B cell (primary cell): ENCODE measurements at places on chromosomes 1 and 21. TPM values are rescaled to one million over a fixed set of nuclear protein-coding genes. Genes with fewer than 3 reads are reported as not detected.

The PPT1 gene
- 32.1 and 38.2 TPM in 2 replicates for total RNA-seq

DNA sequence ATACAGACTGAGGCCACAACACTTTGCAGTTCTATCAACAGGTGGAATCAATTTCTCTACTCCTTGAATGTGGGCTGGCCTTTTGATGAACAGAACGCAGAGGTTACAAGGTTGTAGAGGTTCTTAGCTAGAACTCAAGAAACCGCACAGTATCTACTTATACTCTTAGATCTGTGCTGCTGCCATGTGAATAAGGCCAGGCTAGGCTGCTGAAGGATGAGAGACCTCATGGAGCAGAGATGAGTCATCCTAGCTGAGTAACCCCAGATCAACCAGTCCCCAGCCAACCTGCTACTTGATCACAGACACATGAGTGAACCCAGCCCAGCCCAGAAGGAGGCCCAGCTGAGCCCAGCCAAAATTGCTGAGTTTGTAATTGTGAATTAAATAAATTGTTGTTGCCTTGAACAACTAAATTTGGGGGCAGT is 35.3 kb upstream of the BCAR3 start:
- DNase-seq: no peak

- DNase-seq: peak; percentile 11
These were observed 8.7 kb downstream of the ZC3H12A start for GRCh38 chr1:37482796-37483744.

DNA sequence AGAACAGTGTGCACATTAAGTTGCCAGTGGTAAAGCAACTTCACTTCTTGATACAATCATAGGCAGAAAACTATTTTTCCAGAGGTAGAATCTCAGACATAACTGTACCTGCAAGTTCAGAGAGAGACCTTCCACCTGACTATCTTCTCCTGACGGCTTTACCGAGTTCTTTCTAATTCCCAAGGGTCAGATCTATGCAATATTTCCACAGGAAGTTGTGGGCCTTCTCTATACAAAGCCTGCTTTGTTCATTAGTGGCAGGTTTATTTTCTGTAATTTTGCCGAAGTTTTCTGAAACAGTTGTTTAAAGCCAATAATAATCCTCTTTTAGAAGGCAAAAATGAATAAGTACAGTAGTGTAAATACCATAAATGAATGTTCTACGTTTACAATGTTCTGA is 58.2 kb upstream of the RCC1 start:
- no peak for DNase-seq

GRCh38 chr1:201051399-201051798 is 27.9 kb upstream of the KIF21B start:
- DNase-seq: no peak

DNA sequence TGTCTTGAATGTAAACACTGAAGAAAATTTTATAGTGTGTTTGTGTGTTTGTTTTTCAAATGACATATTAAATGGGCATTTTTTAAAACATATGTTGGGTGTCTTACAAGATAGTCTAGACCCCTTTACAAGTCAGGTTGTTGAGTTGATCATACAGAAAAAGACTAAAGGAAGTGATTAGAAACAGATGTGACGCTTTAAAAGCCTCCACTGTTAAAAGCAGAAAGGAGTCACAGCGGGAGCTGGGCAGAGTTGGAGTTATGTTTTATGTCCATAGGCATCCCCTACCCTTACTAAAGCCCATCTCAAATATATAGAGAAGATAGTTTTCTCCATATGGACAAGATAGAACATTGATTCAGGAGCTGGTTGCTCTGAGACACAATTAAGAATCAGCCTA is 393.9 kb downstream of the PLPP3 start:
- DNase-seq: no peak

The FAM78B gene
- 0.46 and 0.81 TPM in 2 replicates for total RNA-seq

The TBX15 gene
- total RNA-seq: 0.15 and 0.17 TPM in 2 replicates

The INAVA gene
- total RNA-seq: 0.34 TPM in 1 of 2 replicates, not detected in the other

The PTBP2 gene
- 30.5 and 33.6 TPM in 2 replicates for total RNA-seq

DNA sequence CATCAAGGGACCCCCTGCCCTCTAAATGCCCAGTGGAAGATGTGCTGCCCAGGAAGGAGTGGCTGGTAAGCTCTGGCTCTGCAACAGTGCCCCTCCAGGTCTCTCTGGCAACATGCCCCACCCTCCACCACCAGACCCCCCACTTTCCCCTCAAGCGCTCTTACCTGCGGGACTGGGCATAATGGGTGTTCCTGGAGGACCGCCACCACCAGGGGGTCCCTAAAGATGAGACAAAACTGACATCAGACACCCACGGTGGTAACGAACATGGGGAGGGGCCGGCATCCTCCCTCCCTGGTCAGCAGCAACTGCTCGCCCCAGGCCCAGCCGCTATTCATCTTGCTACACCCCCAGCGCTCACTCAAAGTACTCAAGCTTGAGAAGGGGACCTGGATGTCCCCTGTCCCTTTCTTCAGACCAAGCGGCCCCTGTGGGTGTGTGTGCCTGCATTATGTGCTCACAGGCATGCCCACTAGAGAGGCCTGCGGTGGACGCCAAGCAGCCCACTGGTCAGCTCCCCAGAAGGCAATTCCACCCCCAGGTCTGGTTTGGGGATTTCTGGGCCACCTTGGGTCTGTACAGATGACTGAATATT is 40.9 kb downstream of the MRPL37 start:
- DNase-seq: no peak

The TTLL10 gene
- total RNA-seq: 0.37 and 0.61 TPM in 2 replicates

The SLC44A3 gene
- not detected in 2 replicates for total RNA-seq

GRCh38 chr1:40078512-40079333 is 18.3 kb downstream of the PPT1 start:
- peak; percentile 74 for DNase-seq

The PLD5 gene
- total RNA-seq: 1.1 and 1.9 TPM in 2 replicates

The ANKRD65 gene
- total RNA-seq: not detected in 2 replicates

The AGT gene
- total RNA-seq: not detected in 2 replicates

DNA sequence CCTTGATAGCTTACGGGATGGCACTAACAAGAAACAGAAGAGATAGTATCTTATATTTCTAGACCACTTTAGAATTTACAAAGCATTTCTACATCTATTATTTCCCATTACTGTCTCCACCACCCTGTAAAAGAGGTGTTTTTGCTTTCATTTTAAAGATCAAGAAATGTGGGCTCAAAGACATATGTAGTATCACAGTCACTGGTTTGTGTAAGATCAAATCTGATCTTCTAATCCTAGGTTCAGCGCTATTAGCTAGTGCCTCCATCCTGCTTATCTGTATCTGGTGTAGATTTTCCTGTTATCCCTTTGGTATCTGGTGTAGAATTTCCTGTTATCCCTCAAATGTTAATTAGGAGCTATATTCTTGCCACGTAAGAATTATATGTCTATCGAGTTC is 23.6 kb upstream of the ZRANB2 start:
- no peak for DNase-seq

- DNase-seq: no peak
These were observed 17.1 kb upstream of the PARP1 start for GRCh38 chr1:226425004-226425378.

DNA sequence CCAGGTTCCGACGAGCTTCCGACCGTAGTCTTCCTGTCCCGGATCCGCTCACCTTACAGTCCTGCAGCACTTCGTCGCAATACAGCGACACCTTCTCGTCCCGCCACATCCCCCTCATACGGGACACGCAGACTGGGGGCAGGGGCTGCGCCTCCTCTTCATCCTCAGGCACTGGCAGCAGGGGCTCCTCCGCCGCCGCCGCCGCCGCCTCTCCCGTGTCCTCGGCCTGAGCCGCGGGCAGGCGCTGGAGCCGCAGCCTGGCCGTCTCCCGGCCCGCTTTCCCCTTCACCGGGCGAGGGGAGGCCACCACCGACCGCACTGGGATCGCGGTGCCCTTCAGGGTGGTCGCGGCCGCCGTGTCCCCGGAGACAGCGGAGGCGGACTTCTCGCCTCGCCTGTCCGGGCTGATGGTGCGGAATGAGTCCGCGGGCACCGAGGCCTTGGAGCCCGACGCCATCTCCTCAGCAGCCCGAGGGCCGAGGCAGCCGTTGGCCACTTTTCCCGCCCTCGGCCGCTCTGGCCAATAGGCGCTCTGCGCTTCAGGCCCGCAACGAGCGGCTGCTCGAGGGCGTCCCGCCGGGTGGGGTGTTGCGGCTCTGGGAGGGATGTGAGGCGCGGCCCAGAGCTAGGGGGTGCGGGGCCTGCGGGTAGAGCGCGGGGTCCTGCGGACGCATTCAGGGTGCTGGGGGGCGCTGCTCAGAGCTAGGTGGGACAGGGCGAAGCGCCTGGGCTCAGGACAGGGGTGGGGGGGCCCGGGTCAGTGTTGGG is at the start of gene SHCBP1L:
Gene SHCBP1L (minus strand): TSS at position 490 of the 768 bp plus-strand sequence. CDS start 33 bp downstream, at position 457.
- peak; percentile 34 for DNase-seq

The RGS4 gene
- total RNA-seq: not detected in 2 replicates

The ADORA1 gene
- not detected in 2 replicates for total RNA-seq

GRCh38 chr1:200427744-200428143 is 17.9 kb upstream of the ZNF281 start:
- DNase-seq: no peak

DNA sequence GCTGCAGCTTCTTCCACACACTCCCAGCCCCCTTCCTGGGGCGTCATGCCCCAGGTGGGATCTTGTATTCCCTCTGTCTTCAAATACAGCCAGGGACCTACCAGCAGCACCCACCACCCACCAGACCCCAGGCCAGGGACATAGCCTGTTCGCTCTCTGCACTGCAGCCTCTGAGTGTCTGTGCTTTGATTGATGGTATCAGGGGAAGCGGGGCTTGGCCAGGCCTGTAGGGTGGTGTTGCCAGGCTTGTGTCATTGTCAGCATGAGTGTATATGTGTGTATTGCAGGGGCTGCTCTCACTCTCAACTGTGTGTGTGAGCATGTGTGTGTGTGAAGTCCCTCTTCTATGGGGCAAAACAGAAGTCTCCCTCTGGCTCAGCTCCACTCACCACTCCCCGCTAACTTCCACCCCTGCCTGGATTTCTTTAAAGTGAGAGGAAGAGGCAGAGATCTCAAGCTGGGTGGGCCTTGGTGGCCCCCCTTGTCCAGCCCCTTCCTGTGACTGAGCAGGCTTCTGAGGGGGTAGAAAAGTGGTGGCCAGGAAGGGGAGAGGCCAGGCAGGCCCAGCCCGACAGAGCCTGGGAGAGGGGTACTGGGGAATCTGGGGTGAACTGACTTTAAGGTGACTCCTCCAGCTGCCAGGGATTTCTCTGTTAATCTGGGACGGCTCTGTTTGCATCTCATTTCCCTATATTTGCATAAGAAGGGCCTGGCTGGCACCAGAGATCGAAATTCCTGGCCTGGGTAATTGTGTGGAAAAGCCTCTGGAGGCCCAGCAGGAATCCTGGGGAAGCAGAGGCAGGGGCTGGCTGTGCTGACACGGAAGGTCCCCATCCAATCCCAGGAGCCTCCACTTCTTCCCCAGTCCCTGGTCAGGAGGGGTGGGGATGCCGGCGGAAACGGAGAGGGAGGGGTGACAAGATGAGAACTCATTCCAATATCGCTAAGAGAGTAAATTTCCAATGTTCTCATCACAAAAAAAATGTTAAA is 18.6 kb upstream of the ADGRB2 start:
- DNase-seq: no peak

DNA sequence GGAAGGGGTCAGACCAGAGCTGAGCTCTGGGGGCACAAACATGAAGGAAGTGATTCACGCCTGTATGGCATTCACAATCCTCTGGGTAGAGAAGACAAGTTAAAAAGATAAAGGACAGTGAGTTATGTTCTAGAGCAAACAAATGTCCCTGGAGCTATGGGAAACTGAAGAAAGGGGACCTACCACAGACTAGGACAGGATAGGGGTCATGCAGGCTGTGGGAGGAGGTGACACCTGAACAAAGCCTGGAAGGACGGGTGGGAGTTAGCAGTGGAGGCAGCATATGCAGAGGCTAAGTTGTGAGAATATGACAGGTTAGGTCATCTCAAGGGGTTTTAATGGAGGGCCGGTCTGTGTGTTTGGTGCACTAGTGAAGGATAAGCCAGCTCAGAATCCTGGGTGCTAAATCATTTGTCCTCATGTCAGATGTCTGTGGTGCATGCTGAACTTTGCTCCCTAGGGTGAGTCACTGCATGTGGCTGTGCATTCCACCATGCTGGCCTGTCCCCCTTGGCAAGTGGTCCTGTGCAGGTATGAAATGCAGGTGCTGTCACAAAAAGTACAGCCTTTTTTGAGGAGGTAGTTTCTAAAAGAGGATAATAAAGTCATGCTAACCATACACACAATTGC is 28.5 kb downstream of the TNN start:
- no peak for DNase-seq

GRCh38 chr1:67339623-67340343 is 32.1 kb downstream of the IL12RB2 start:
- DNase-seq: peak; percentile 35

The CELA3B gene
- not detected in 2 replicates for total RNA-seq

The MCOLN2 gene
- total RNA-seq: 25.8 and 35.3 TPM in 2 replicates
